ENCODE measurements at places on chromosomes 13 and 19. TPM values are rescaled to one million over a fixed set of nuclear protein-coding genes. Genes with fewer than 3 reads are reported as not detected.

Gene PLVAP
- total RNA-seq: not detected

Gene PTH2
- total RNA-seq: not detected

Gene ZNF83
- total RNA-seq: 47.0 TPM

GRCh38 chr13:83810136-83810535, 72.1 kb downstream of the SLITRK1 start:
- H3K27ac ChIP-seq: no peak overlapping the region
- no peaks in the 10 kb centered on the region for H3K36me3 ChIP-seq
- no peaks in the 10 kb centered on the region for H3K4me1 ChIP-seq
- H3K4me3 ChIP-seq: no peak overlapping the region
- H3K27me3 ChIP-seq: no peaks in the 10 kb centered on the region

DNA sequence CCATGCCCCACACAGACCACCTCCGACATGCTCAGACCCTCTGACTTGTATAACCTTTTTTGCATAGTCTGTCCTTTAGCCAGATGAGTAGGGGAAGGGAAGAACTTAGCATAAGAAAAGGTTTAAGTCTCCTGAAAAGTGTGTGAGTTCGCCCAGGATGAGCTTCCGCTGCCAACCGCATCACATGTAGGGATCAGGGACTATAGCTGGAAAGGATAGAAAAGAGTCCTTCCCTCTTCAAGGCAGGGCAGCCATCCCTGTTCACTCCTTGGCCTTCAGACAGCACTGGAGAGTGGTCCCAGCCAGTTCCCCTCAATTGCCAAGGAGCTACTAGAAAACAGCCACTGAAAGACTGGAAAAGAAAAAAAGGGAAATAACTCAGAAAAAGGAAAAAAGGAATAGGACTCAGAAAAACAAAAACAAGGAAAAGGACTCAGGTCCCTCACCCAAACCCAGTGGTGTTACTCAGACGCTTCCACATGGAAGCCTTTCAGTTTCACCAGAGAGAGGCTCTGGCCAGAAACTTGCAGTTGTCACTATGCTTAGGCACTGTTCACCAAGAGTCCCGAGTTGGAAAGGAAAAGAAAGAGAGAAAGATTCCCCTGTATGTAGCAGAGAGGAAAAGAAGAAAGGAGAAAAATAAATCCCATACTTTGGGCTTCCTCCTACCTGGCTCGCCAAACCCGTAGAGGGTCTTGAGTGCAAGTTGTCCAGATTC, 5.6 kb upstream of the TM9SF2 start:
- H3K4me3 ChIP-seq: peak overlapping the region; percentile 32
- H3K27me3 ChIP-seq: no peaks in the 10 kb centered on the region
- H3K27ac ChIP-seq: no peak overlapping the region
- H3K4me1 ChIP-seq: peaks cover 7% of the 10 kb centered on the region

DNA sequence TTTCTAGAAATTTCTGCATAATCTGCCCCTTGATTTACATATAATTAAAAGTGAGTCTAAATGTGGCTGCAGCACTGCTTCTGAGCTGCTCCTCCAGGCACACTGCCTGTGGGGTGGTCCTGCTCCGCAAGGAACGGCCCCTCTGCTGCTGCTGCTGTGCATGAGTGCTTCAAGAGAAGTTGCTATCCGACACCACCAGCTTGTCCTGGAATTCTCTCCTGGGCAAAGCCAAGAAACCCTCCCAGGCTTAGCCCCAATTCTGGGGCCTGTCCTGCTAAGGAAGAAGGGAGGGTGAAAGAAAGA, 7.5 kb upstream of the PDCD5 start:
- no peak overlapping the region for H3K27ac ChIP-seq
- no peaks in the 10 kb centered on the region for H3K4me1 ChIP-seq
- no peak for DNase-seq
- H3K27me3 ChIP-seq: no peaks in the 10 kb centered on the region

DNA sequence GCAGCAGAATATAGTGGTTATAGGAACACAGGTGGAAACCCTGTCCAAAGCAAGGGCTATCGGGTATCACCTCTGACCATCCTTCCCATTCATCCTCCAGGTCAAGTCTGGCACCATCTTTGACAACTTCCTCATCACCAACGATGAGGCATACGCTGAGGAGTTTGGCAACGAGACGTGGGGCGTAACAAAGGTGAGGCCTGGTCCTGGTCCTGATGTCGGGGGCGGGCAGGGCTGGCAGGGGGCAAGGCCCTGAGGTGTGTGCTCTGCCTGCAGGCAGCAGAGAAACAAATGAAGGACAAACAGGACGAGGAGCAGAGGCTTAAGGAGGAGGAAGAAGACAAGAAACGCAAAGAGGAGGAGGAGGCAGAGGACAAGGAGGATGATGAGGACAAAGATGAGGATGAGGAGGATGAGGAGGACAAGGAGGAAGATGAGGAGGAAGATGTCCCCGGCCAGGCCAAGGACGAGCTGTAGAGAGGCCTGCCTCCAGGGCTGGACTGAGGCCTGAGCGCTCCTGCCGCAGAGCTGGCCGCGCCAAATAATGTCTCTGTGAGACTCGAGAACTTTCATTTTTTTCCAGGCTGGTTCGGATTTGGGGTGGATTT, 2.1 kb upstream of the RAD23A start:
- no peak for DNase-seq
- H3K36me3 ChIP-seq: peaks cover 40% of the 10 kb centered on the region
- no peaks in the 10 kb centered on the region for H3K27me3 ChIP-seq
- H3K4me3 ChIP-seq: no peak overlapping the region

DNA sequence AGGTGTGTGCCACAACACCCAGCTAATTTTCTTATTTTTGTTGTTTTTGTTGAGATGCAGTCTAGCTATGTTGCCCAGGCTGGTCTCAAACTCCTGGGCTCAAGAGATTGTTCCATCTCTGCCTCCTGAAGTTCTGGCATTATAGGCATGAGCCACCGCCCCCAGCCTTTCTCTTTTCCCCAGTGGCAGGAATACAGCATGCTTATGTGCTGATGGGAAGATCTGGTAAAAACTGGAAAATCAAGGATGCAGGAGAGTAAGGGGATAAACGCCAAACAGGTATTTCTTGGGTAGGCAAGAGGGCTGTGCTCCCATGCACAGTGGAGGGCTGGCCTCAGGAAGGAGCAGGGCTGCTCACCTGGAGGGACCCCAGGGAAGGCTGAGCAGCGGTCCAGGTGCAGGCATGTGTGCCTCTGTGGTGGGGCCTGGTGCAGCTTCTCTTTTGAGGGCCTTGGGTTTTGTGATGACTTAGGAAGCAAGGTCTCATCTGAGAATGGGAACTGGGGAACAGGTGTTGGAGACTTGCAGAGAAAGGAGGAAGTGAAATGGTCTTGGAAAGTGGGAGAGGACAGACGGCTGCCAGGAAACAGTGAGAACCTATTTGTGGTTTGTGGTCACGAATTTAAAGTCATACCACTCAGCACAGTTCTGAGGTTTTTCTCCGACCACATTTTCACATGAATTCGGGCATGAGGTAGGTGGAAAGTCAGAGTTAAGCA, 106.5 kb downstream of the TEX26 start:
- no peak overlapping the region for H3K4me3 ChIP-seq
- no peaks in the 10 kb centered on the region for H3K4me1 ChIP-seq
- H3K27me3 ChIP-seq: peaks cover 5% of the 10 kb centered on the region
- no peaks in the 10 kb centered on the region for H3K36me3 ChIP-seq

DNA sequence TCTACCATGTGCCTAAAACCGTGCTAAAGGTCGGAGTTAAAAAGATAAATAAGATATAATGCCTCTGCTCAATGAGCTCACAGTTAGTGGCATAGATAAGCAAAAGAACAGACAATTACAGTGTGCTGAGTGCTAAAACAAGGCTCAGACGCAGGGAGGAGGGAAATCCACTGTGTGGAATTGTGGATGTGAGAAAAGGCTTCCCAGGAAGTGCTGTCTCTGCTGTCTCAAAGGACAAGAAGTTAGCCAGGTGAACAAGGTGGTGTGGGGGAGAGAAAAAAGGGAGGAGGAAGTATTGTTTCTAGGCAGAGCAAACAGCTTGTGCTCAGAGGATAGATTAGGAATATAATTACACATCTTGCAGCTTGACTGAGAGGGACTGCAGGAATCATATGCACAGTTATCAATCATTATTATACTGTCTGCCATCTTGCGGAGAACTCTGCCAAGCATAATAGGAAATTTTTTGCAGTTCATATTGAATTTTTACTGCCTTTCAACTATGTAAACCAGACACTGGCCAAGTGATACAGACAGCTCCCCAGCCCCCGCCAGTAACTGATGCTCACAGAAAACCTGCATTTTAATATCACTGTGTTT, 9.3 kb downstream of the C13orf42 start:
- H3K4me1 ChIP-seq: no peaks in the 10 kb centered on the region
- H3K27ac ChIP-seq: no peak overlapping the region
- H3K27me3 ChIP-seq: peaks cover 5% of the 10 kb centered on the region
- no peak for DNase-seq

All from fibroblast of lung (primary cell).